ENCODE measurements at places on chromosomes 13 and 19. TPM values are rescaled to one million over a fixed set of nuclear protein-coding genes. Genes with fewer than 3 reads are reported as not detected.
A peak's percentile ranks its signal among the peaks of the same experiment; 100 is the strongest.

GRCh38 chr19:12779162-12779993 lies 4.0 kb upstream of the HOOK2 start:
- peak; percentile 90 for DNase-seq

GRCh38 chr19:44689290-44690130 lies 9.4 kb upstream of the CEACAM16 start:
- peak; percentile 60 for DNase-seq

The NLRP11 gene
- 1.3 TPM for total RNA-seq

DNA sequence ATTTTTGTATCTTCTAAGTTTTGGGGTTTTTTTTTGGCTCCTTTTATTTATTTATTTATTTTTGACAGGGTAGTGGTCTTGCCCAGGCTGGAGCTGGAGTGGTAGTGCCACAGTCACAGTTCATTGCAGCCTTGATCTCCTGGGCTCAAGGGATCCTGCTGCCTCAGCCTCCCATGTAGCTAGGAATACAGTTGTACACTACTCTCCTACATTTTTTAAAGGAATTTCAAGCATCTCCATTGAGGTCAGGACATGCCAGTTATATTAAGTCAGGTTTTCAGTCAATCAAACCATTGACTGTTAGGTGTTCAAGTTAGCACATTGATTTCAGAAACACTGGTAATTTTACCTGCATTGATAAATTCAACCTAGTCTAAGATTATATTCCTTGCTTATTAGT lies 480.5 kb upstream of the SPRY2 start:
- DNase-seq = no peak

DNA sequence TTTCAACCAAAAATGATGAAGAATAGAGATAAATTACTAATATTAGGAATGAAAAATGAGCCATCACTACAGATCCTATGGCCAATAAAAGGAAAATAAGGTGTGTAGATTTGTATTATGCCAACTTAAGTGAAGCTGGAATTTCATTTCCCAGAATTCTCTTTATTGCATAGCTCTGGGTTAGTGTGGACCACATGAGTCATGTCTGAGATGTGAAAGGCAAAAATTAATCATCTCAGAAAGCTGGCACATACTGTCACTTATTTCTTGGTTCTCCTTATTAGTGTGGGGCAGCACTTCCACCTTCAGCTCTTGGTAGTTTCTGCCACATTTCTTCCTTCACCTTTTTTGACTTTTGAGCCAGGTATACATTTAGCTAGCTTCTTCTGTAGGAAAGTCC lies 82.6 kb downstream of the KATNAL1 start:
- peak; percentile 71 for DNase-seq

- no peak for DNase-seq
These were observed 34.6 kb downstream of the CEBPG start for GRCh38 chr19:33408116-33408515.

The ADAMTSL5 gene
- 3.8 TPM for total RNA-seq

DNA sequence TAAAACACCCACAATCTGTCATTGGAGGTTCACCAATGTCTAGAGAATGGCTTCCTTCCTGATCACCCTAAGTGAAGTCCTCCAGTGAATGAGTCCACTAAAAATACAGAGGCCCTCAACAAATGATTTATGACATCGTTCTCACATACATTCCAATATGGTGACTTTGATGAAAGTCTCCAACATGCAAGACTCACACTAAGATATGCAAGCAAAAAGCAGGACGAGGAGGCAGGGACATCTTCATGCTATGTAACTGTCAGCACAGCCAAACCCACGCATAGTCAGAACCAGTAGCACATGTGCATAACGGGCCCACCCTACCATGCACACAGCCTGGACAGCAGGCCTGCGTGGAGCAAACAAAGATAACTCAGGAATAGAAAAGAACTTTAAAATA lies 16.6 kb upstream of the LSM14A start:
- no peak for DNase-seq

The ZNF20 gene
- total RNA-seq = 8.3 TPM

The PRODH2 gene
- not detected for total RNA-seq

DNA sequence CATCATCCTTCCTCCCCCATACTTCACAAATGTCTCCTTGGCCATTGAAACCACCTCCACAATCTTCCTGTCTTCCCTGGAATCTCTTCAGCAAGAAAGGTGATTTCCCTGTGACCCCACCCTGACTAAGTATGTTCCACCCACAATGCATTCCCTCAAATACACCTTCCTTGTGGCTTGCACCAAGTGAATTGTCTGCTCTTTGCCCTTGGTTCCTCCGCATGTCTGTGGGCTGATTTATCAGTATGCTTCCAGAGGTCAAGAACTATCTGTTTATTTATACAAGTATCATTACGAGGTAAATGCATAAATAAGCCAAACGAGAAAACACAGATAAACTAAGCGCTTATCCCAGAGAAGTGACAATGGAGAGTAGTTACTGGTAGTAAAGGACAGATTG lies 45.4 kb upstream of the POMP start:
- DNase-seq = no peak

DNA sequence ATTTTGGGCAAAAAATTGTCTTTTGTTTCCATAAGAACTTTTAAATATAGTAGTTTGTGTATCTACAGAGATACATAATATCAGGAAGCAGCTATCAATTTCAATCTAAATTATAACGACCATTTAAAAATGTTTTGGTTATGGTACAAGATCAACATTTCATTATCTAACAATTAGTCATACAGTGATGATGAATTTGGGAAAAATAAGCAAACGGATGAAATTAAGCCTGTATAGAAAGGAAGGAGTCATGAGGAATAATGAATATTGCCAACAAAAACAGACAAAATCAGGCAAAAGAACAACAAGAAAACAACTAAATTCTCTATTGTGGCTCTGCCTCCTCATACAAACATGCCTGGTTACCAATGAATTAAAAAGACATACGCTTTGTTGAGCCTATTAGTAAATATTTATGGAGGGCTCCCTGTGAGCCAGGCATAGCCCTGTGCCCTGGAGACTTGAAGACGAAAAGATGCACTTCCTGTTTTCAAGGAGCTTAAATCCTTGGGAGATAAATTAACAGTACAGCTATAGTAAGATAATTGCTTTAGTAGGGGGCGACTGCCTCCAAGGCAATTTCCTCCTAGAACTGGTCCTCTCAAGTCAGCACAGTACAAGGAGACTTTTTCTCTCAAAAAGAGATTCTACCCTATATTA lies 73.0 kb downstream of the NALCN start:
- no peak for DNase-seq

DNA sequence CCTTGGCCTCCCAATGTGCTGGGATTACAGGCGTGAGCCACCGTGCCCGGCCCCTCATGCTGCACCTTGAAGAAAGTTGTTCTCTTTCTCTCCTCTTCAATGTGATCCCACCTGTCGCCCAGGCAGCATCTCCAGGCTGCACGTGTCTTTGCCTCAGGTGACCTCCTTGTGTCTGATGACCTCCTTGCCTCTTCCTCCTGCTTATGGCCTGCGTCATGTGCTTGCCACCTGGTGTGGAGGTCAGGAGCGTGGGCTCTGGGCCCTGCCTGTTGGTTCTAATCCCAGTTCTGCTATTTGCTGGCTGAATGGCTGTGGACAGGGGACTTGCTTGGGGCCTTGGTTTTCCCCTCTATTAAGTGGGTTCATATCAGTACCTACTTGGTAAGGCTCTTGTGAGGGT lies 6.3 kb downstream of the BICRA start:
- DNase-seq = no peak

DNA sequence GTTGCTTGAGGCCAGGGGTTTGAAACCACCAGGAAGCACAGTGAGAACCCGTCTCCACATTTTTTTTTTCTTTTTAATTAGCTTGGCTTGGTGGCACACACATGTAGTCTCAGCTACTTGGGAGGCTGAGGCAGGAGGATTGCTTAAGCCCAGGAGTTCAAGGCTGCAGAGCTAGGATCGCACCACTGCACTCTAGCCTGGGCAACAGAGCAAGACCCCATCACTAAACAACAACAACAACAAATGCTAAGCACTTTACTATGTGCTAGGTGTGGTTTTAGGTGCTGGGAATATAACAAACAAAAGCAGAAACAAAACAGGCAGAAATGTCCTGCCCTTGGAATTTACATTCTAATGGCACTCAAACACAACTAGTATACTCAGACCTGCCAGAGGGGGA lies 51.3 kb downstream of the RYR1 start:
- DNase-seq = no peak

The FPR1 gene
- 9.4 TPM for total RNA-seq

The ELANE gene
- not detected for total RNA-seq

DNA sequence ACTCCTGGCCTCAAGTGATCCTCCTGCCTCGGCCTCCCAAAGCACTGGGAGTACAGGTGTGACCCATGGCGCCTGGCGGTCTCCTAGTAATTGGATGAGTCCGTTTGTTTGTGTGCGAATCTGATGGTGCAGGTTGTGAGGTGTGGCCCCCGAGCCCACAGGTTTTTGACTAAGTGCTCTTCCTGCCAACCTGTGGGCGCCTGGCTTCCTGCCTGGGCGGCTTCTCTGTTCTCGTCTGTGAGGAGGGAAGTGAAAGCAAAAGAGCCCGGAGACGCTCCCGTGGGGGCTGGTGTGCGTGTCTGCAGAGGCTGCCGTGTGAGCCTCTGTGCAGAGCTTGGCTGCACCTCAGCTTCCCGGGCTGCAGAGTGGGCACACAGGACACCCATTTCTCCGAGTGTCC lies 10.0 kb downstream of the ARHGAP45 start:
- DNase-seq = no peak

DNA sequence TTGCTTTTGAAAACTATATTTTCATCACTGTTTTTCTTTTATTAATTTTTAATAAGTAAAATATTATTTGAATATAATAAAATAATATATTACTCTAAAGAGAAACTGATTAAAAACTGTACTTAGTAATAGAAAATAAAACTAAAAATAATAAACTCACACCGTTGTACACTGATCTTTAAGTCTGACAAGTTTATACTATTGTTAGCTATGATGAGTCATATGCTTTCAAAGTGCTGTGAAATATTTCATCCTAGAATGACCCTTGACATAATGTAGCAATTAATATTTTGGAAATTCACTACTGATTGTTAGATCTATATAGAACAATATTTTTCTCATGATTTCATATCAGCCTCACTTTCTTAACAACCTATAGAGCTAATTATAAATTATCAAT lies 1040.6 kb upstream of the SPRY2 start:
- DNase-seq = no peak

The PGLYRP2 gene
- not detected for total RNA-seq

The YJEFN3 gene
- not detected for total RNA-seq

The SNRPA gene
- 86.5 TPM for total RNA-seq

The PRSS57 gene
- total RNA-seq = not detected

The SIGLEC8 gene
- not detected for total RNA-seq

DNA sequence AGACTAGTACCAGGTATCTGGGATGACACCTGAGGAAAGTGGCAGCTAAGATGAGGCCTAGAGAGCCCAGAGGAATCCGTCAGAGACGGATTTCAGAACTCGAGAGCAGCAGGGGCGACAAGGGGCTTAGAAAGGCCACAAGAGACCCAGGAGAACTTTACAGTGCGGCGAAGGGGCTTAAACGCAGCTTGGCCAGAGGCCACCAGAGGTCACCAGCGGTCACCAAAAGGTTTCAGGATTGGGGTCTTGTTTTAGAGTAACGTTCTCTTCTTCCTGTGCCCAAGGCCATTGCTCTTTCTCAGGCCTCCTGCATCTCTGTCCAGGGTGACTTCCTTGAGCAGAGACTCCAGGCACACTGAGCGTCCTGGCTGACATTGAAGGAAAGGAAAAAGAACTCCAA lies 2.2 kb downstream of the ZSCAN22 start:
- peak; percentile 16 for DNase-seq

DNA sequence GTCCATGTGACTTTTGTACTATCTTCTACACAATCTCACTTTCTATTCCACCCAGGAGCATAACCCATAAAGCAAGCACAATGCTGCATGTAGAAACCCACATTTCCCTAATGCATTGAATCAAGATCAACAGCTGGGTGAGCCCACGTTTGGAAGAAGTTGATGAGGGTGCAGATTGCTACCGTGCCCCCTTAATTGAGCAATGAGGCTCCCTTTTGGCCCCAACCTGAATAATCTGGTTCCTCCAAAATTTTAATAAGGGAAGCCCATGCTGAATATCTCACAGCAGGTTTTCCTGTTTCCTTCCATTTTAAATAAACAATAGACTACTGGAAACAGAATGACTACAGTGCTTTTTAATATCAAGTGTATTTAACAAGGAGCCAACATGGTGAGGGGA lies 403.6 kb upstream of the SGCG start:
- DNase-seq = no peak

The IQCN gene
- total RNA-seq = 0.29 TPM

DNA sequence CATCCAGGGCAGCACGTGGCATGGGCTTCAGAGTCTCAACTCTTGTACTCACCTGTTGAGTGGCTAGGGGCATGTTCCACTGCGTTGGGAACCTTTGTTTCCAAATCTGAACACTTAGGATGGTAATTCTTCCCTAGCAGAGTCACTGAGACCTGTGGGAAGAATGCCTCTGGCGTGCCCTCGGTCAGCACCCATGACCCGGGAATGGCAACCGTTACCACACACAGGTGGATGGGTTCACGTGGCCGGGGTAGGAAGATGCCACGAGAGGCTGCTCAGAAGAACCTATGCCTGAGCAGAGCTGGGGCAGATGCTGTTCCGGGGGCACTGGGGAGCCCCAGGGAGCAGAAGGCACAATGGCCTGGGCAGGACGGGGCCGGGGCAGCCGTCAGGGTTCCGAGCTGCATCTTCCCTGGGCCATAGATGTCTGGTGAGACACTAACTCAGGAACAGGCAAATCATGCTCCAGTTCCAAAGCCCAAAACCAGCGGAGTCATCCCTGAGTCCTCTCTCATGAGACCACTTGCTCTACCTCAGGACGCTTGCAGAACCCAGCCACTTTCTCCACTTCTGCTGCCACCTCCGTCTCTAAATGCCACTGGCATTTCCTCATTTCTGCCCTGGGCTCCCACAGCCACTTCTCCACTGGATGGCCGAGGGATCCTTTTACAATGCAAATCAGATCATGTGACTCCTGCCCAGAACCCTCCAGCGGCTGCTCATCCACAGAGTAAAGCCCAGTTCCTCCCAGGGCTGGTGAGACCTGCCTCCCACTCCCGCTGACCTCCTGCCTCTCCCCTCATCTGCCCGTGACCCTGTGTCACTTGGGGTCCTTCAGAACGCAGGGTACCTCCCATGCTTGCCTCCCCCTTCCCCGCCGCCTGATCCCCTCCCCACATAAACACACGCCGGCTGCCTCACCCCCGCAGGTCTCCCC lies 36.7 kb downstream of the FAM124A start:
- DNase-seq = no peak

DNA sequence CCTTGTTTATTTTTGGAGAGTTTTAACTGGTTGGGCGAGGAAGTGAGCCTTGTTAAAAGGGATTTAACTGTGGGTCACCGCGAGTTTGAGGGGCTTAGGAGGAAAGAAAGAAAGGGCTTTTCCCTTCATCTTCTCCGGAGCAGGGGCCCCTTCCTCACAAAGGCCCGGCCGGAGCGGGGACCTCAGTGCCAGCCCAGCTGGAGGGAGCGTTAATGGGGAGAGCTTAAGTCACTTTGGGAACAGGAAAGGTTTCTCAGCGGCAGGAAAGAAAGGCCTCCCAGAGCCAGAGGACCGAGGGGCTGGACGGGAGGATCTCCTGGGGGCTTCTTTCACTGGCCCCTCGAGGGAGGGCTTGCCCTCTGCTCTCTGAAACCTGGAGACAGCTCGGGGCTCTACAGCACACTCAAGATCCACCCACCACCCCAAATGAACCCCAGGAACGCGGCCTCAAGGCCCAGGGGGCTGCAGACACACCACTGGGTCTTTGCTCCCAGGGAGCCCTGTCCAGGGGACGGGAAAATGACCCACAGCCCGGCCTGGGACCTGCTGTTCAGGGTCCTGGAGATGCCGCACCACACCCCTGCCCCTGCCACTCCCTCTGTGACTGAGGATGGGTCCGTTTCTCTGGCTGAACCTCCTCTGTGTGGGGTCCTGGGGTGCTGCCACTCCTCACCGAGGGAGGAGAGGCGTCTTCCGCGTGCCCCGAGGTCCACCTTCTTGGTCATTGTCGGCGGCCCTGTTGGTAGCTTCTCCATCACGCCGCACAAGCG lies 128.3 kb downstream of the URI1 start:
- DNase-seq = no peak

Measured in RPMI7951 (cell line).